ENCODE measurements at places on chromosomes 16 and 17.

DNA sequence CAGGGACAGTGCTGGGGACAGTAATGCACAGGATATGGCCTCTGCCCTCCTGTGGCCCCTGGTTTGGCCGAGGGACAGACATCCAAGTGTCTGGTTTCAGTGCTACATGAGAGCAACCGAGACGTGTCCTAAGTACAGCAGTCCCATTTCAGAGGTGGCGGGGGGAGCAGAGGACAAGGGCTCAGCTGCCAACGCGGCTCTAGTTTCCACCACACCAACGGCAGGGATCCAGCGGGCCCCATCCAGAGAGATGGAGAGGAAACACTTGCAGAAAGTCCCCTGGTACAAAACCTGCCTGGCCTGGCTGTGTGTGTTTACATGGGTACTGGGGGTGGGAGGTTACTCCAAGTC, 125.8 kb upstream of the SMURF2 start:
- DNase-seq: no peak

DNA sequence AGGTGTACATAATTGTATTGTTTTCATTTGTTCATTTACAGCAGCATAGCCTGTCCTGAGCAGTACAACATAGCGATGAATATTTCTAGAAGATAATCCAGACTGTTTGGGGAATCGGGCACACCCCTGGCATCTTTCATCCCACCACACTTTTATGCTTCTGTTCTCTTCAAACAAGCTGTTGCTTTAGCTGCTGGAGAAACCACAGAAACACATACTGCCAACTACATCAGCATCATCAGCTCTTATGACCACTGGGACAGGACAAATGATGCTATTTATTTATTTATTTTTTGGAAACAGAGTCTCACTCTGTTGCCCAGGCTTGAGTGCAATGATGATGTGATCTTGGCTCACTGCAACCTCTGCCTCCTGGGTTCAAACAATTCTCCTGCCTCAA, 22.6 kb upstream of the HAPSTR1 start:
- DNase-seq: no peak

DNA sequence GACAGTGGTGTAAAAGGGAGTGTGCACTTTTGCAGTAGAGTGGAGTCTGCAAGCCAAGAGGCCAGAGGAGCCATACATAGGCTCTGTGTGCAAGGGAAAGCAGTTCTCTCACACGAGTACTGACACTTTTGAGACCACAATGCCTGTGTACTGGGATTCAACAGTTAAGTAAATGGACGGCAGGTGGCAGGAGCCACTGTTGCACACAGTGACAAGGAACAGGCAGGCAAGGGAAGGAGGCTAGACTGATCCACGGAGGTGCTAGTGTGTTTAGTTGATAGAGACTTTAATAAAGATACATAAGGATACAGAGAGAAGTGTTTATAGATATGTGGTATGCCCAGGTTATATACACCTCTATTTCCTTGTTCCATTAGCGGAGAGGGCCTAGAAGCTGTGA, 67.0 kb downstream of the MPRIP start:
- DNase-seq: no peak

GRCh38 chr17:17526369-17526768, 30.2 kb upstream of the RASD1 start:
- no peak for DNase-seq

GRCh38 chr16:10787304-10787703, 31.3 kb downstream of the TVP23A start:
- DNase-seq: no peak

DNA sequence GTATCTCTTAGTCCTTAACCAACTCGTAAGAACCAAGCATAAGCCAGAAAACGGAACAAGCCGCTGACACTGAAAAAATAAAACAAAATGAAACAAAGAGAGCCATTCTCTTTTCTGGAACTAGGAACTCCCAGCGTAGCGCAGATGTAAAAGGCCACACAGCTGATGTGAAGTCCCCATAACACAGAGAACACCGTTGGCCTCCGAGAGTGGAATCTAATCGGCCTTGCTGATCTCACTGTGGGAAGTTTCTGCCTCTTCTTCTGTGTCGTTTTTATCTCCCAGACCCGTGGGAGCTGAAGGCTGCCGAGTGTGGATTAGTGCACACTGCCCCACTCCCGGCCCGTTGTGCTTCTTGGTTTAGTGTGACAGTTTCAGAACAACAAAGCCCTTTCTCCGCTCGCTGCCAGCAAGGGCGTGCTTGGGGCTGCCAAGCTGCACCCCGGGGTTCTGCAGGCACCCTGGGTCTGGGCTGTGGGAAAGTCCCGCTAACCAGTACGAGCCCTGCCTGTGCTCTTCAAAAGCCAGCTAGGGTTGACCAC, 21.7 kb downstream of the TTYH2 start:
- DNase-seq: no peak

DNA sequence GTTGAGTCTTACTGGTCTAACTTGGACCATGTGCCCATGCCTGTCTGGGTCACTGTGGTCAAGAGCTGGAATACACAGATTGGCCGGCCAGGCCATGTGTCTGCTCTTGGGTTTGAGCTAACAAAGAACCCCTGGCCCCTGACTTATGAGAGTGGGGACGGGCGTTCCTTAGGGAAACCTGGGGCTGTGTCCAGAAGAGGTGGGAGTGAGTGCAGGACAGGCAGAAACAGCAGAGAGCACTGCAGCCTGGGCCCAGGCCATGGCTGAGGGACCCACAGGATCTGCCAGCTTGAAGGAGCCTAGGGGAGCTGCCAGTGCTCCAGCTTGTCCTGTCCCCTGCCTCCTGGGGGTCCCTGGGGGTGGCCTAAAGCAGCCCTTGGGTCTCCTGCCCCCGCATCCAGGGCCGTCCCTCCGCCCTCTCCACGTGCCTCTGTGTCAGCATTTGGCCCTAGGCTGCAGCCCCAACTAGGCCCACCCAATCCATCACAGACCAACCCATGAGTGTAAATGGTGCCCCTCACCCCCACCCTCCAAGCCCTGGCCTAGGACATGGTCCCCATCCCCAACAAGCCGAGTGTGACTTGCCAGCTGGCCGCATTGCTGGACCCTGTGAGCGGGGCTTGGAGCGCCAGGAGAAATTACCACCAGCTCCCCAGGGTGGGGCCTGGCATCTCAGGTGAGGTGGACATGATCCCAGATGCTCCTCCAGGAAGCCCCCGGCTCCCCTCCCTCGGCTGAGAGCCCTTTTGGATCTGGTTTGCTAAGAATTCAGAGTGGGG, 12.5 kb upstream of the DRC7 start:
- DNase-seq: no peak

DNA sequence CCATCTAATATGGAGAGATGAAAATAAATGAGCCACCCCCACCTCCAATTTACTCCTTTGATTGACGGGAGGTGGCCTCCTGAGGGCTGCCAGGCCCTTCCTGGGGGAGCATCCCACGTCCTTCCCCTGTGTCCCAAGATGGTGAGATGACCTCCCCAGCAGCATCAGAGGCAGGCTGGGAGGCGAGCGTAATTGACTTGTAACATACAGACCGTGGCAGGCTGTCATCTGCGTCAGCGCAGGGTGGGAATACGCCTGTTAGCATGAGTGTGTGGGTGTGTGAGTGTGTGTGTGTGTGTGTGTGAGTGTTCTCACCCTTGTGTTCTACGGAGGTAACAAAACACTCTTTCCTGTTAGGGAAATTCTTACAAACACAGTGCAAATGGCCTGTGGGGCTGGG, 156.9 kb upstream of the CIBAR2 start:
- DNase-seq: no peak

- peak; percentile 97 for DNase-seq
Observed at GRCh38 chr17:49707608-49708514, at the start of gene SLC35B1. Gene SLC35B1 (minus strand): TSS chr17:49707964. CDS start chr17:49707833, 131 bp downstream.

- peak; percentile 20 for DNase-seq
Observed at GRCh38 chr16:31201582-31202413, 762 bp downstream of the PYCARD start.

DNA sequence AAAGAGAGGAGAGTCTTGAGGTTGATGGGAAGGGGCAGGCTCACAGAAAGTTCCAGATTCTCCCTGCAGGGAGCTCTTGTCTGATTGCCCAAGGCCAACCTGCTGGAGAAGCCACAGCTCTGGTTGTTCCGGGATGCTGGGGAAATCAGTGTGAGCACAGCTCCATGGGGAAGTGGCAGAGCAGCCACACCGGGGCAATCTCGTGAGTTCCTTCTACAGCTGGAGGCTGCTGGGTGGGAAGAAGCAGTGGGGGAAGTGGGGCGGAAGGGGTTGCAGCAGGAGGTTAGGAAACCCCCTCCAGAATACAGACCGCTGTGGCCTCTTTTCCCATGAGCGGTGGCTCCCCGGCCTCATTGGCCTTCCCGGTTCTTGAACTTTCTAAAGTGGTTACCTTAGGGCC, 34.0 kb downstream of the KIAA0513 start:
- no peak for DNase-seq

GRCh38 chr16:85267414-85267945, 155.2 kb upstream of the CIBAR2 start:
- no peak for DNase-seq

- DNase-seq: no peak
Observed at GRCh38 chr16:58021661-58022551, 3.6 kb upstream of the MMP15 start.

- peak; percentile 82 for DNase-seq
Observed at GRCh38 chr16:391885-392335, 5.1 kb upstream of the NME4 start.

Data from Daoy (cell line).